ENCODE measurements at places on chromosomes 2 and 18.
A peak's percentile ranks its signal among the peaks of the same experiment; 100 is the strongest.

DNA sequence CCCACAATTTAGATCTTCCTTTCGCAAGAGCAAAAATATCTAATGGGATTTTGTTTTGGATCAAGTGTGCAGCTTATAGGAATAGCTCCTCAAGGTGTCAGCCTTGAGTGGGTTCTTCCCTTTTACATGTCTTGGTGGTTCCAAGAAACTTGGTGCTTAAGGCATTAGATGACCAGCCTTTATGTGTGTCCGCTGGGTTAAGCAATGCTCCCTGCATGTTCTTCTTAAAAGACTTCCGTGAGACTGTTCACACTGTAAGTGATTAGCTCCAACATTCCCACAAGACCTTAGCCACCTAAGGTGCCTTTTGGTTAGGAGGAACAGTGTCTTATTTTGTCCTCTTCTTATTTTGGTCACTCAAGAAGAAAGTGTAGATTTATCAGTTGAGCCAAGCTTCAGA is 44.3 kb upstream of the GPR39 start:
- no peak overlapping the region for H3K27ac ChIP-seq
- H3K36me3 ChIP-seq = no peaks in the 10 kb centered on the region
- H3K27me3 ChIP-seq = no peaks in the 10 kb centered on the region
- no peaks in the 10 kb centered on the region for H3K4me1 ChIP-seq

DNA sequence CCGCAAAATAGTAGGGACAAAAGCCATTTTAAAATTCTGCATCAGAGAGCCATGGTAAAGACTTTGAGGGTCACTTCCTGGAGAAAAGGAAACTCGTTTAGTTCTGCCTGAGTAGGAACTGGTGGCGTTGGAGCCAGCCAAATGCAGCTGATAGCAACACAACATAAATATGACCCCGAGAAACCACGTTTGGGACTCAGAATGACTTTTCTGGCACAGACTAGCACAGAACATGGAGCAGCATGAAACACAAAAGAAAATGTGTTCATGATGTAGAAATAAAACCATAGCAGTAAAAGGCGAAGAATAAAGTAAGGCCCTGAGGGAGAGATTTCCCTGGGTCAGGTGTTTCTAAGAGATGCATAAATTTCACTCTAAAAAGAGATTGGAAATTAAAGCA is 149.2 kb upstream of the KLHL29 start:
- H3K4me1 ChIP-seq = no peaks in the 10 kb centered on the region
- H3K27me3 ChIP-seq = no peaks in the 10 kb centered on the region
- no peak overlapping the region for H3K4me3 ChIP-seq
- no peak for DNase-seq
- H3K27ac ChIP-seq = no peak overlapping the region

GRCh38 chr2:239610457-239611221 is 209.8 kb upstream of the HDAC4 start:
- H3K4me3 ChIP-seq = no peak overlapping the region
- peaks cover 11% of the 10 kb centered on the region for H3K4me1 ChIP-seq
- H3K27ac ChIP-seq = 0 out of 2 replicates have a peak overlapping the region, but pooled peaks have one; percentile 3
- DNase-seq = peak; percentile 4
- H3K27me3 ChIP-seq = no peaks in the 10 kb centered on the region

DNA sequence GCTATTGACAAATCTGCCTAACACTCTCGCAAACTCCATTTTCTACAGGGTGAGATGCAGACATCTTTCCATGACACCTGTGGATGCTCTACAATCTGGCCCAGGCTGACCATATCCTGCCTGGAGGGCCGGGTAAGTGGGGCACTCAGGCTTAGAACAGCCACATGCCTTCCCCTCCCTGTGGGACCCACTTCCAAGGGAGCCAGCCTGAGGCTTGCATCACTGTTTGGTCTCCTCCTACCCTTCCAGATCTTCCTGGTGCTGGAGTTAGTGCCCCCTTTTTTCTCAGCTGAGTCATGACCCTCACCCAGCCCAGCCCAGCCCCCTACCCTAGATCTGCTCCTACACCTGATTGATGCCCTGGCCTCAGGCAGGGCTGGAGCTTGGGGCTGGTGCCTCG is 150.2 kb upstream of the MSH6 start:
- no peaks in the 10 kb centered on the region for H3K27me3 ChIP-seq
- no peaks in the 10 kb centered on the region for H3K36me3 ChIP-seq
- H3K4me1 ChIP-seq = no peaks in the 10 kb centered on the region
- H3K4me3 ChIP-seq = no peak overlapping the region

GRCh38 chr2:187851955-187852561 is 297.8 kb upstream of the TFPI start:
- H3K27me3 ChIP-seq = no peaks in the 10 kb centered on the region
- no peak overlapping the region for H3K4me3 ChIP-seq
- no peaks in the 10 kb centered on the region for H3K4me1 ChIP-seq
- DNase-seq = no peak
- H3K27ac ChIP-seq = no peak overlapping the region

GRCh38 chr18:62717169-62717924 is 2.0 kb downstream of the PHLPP1 start:
- H3K27me3 ChIP-seq = no peaks in the 10 kb centered on the region
- H3K27ac ChIP-seq = peak overlapping the region; percentile 8
- DNase-seq = no peak
- peaks cover 53% of the 10 kb centered on the region for H3K4me1 ChIP-seq
- no peaks in the 10 kb centered on the region for H3K36me3 ChIP-seq
- H3K4me3 ChIP-seq = peak overlapping the region; percentile 74

DNA sequence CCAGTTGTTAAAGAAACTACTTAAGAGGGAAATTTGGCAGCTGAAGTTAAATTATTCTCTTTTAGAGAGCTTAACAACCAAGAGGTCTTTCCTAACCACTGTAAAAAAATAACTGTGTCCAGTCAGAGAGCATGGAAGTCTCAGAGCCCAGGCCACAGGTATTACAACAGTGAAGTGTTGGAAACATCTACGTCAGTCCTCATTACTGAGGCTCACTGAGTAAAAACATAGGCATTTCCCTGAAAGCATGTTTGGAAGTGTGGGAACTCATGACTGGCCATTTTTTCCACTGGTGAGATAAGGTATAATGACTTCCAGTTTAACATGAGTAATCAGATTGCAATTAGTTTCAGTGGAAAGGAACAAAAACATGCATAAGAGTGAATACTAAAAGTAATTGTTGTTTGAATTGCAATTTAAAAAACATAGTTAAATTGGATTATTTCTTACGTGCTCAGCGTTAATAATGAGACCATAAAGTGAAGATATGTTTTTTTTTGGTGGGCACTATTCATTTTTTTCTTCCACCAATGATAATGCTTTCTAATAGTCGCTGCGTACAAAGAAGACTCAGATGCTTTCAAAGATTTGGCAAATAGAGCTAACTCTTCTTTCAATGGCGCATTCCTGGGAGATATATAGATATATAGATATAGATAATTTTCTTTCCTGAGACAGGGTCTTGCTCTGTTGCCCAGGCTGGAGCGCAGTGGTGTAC is 60.8 kb downstream of the EFEMP1 start:
- H3K4me1 ChIP-seq = no peaks in the 10 kb centered on the region
- no peaks in the 10 kb centered on the region for H3K36me3 ChIP-seq
- H3K27ac ChIP-seq = no peak overlapping the region

GRCh38 chr2:220263300-220263699 is 635.9 kb downstream of the SLC4A3 start:
- H3K36me3 ChIP-seq = no peaks in the 10 kb centered on the region
- no peaks in the 10 kb centered on the region for H3K4me1 ChIP-seq
- H3K4me3 ChIP-seq = no peak overlapping the region
- no peak for DNase-seq
- H3K27ac ChIP-seq = no peak overlapping the region
- peaks cover 5% of the 10 kb centered on the region for H3K27me3 ChIP-seq

GRCh38 chr2:25305775-25306174 is 36.0 kb downstream of the DNMT3A start:
- H3K4me1 ChIP-seq = 0 out of 2 replicates have a peak, but pooled peaks cover 5% of the 10 kb centered on the region
- no peaks in the 10 kb centered on the region for H3K27me3 ChIP-seq
- DNase-seq = no peak
- H3K36me3 ChIP-seq = peaks cover 53% of the 10 kb centered on the region
- no peak overlapping the region for H3K4me3 ChIP-seq

GRCh38 chr2:107582487-107582886 is 244.2 kb upstream of the RGPD4 start:
- no peak overlapping the region for H3K4me3 ChIP-seq
- H3K36me3 ChIP-seq = no peaks in the 10 kb centered on the region
- DNase-seq = no peak
- peaks cover 2% of the 10 kb centered on the region for H3K27me3 ChIP-seq
- no peaks in the 10 kb centered on the region for H3K4me1 ChIP-seq
- H3K27ac ChIP-seq = no peak overlapping the region

GRCh38 chr2:208935531-208935930 is 488.3 kb upstream of the MAP2 start:
- H3K27ac ChIP-seq = no peak overlapping the region
- H3K4me3 ChIP-seq = no peak overlapping the region
- no peaks in the 10 kb centered on the region for H3K36me3 ChIP-seq

- no peak overlapping the region for H3K4me3 ChIP-seq
- no peak overlapping the region for H3K27ac ChIP-seq
- no peak for DNase-seq
- no peaks in the 10 kb centered on the region for H3K36me3 ChIP-seq
- no peaks in the 10 kb centered on the region for H3K4me1 ChIP-seq
These were observed 111.6 kb upstream of the NPAS2 start for GRCh38 chr2:100708333-100708732.
